ENCODE measurements at places on chromosomes 1 and 21.

GRCh38 chr1:164683235-164683634 is 124.3 kb downstream of the PBX1 start:
- no peak for DNase-seq

DNA sequence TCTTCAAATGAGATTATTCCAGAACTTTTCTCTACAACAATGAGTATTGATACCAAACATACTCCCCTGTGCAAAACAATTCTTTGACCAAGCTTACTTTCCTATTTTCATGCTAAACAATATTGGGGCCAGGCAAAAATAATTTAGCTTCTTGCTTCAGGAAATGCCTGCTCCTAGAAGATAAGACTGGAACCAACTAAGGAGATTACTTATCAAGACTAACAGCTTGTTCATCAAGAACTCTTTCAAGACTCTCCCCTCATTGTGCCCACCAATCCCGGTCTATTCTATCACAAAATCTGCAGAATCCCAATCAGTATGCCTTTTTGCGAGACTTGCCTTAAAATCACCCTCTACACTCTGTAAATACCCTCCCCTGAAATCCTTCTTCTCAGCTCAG is 536.6 kb downstream of the RWDD3 start:
- DNase-seq: no peak

DNA sequence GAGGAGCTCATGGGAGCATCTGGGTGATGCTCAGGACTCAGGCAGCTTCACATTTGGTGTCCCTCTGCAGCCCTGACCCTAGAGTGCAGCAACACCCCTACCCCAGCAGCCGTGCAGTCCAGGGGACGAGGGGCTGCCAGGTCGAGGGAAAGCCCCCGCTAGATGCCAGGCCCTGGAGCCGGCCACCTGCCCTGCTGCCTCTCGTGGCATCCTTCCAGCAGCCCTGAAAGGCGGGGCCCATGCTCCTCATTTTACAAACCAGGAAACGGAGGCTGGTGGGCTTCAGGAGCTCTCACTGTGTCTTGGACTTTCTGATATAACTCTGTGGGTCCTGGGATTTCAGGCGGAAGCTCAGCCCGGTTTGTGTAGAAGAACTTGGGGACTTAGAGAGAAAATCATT is 120.5 kb upstream of the WNT4 start:
- DNase-seq: no peak

DNA sequence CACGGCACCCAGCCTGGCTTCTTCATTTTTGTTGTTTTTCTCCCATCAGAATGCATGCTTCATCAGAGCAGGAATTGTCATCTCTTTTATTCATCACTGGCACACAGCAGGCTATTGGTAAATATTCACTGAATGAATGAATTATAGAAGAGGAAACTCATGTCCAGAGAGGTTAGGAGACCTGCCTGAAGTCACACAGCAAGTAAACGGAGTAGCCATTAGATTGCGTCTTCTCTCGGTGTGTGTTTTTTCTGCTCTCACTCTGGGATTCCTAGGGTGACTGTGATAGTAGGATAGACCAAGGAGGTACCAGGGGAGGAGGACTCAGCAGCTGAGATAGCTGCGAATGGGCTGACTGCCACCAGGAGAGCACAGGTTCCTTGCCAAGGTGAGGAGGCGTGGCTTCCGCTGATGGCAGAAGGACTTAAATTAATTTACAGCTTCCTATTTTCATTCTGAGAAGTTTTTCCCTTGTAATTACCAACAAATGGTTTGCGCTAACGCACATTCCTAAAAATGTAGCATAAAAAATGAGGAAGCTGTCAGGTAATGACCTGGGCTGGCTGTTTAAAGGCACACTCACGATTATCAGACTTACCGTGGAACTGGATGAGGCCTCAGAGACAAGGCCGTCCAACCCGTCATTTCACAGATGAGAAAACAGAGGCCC is 4.5 kb upstream of the NCMAP start:
- DNase-seq: no peak

DNA sequence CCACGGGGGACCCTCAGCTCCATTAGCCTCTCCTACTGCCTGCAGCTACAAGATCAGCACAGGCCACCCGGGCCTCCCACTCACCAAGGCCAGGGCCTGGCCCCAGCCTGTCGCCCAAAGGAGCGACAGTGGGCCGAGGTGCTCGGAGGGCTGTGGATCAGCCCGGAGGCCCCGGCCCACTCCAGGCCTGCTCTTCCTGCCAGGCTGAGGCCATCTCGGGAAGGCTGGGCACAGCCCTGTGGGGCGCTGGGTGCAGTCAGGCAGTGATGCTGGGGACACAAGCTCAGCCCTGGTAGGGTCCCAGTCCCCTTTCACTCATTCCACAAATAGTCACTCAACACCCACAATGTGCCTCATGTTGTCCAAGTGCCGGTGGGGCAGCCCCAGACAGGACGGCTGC is 58.8 kb downstream of the CASZ1 start:
- DNase-seq: no peak

DNA sequence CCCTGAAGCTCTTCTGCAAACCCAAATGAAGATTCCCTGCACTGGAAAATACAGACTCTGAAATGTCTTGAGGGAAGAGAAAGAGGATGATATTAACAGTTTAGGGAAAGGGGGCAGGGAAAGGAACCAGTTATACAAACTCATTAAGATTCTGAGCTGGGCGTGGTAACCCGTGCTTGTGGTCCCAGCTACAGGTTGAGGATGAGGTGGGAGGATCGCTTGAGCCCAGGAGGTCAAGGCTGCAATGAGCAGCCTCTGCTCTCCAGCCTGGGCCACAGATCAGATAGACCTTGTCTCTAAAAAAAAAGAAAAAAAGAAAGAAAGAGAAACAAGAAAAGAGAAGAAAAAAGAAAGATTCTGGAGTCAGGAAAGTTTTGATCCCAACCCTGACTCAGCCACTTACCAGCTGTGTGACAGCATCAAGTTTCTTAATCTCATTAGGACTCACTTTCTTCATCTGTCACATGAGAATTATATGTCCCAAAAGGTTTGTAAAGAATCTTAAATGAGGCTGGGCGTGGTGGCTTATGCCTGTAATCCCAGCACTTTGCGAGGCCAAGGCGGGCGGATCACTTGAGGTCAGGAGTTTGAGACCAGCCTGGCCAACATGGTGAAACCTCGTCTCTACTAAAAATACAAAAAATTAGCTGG is 53.9 kb downstream of the OPTC start:
- no peak for DNase-seq

DNA sequence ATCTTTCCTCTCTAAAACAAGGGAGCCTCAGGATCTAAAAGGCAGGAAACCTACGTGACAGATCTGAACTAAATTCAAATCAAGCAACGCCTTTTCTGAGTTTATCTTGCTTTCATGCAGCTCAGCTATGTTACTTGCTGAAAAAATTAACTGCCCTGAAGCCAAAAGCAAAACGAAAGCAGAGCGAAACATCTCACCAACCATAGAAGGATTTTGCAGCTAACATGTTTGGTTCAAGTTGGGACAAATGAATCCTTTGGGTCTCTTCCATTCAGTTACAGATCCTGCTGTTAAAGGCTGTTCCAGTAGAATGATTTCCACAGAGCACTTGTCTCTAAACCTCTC is 482 bp downstream of the SLC2A5 start:
- no peak for DNase-seq

DNA sequence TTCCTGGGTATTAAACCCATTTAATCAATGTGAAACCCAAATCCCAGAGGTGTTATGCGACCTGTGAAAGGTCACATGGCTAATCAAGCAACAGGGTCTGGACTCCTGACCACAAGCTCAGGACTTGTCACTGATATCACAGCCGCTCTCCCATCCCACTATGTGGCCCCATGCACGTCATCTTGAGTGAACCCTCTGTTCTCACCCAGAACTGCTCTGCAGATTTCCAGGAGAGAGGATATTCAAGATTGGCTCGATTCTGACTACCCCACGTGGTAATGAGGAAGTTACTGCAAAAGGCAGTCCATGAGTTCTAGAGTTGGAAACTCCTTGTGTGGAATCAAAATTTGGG is 173.5 kb upstream of the ETV3 start:
- DNase-seq: no peak

DNA sequence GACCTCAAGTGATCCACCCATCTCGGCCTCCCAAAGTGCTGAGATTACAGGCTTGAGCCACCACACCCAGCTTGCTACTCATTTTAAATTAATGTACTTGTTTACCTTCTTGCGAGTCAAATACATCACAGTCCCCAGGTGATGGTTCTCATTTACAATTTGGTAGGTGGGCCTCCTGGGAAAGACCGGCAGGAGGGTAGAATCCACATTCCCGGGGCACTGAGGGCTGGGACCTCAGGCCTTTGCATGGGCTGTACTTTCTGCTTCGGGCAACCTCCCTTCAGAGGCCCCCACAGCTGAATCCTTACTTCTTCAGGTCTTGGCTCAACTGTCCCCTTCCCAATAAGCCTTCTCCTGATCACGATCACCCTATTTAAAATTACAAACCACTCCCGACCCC is 165.5 kb downstream of the KAZN start:
- no peak for DNase-seq

DNA sequence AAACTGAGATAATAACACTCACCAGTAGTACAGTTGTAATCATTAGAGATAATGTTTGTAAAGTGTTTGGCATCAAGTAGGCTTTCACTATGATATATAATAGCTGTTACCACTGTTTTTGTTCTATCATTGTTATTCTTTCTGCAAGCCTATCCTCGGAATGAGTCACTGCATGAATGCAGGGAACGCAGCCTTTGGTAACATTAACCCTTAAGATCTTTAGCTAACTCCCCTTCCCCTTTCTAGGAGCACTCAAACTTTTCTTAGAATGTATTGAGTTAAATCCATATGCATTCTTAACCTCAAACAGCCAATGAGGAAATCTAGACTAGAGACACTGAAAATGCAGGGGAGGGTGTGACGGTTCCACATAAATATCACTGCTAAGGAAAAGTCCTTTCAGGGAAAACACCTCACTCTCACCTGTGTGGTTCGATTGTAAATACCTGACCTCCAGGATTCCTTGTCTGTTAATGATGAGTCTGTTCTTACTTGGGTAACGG is 467.3 kb downstream of the SETD4 start:
- DNase-seq: no peak

- DNase-seq: no peak
Observed at GRCh38 chr1:46153732-46154131, 21.2 kb upstream of the TSPAN1 start.

DNA sequence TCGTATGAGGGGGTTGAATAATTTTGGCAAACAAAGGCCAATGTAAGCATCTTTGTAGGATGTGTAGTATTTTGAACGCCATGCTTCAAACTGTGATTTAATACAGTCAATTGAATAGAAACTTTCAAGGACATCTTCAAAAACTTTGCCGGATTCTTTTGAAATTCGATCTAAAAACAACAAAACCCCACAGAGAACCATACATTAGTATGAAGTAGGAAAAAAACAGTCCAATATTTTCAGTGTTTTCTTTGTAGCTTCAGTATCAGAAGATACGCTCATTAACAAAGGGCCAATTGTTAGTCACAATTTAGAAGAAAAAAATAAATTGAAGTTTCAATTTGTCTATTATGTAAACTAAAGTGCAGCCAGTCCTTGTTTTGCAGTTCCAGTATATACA is 20.7 kb upstream of the SYNJ1 start:
- no peak for DNase-seq

DNA sequence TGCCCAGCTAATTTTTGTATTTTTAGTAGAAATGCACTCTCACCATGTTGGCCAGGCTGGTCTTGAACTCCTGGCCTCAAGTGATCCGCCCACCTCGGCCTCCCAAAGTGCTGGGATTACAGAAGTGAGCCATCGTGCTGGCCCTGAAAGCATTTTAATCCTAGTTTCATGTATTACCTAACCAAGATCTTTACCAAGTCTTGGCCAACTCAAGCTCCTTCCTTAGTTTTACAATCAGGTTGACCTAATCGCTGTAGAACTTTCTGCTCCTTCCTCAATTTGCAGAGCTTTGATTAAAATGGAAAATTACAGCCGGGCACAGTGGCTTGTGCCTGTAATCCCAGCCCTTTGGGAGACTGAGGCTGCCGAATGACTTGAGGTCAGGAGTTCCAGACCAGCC is 3.2 kb upstream of the TMEM63A start:
- DNase-seq: no peak

DNA sequence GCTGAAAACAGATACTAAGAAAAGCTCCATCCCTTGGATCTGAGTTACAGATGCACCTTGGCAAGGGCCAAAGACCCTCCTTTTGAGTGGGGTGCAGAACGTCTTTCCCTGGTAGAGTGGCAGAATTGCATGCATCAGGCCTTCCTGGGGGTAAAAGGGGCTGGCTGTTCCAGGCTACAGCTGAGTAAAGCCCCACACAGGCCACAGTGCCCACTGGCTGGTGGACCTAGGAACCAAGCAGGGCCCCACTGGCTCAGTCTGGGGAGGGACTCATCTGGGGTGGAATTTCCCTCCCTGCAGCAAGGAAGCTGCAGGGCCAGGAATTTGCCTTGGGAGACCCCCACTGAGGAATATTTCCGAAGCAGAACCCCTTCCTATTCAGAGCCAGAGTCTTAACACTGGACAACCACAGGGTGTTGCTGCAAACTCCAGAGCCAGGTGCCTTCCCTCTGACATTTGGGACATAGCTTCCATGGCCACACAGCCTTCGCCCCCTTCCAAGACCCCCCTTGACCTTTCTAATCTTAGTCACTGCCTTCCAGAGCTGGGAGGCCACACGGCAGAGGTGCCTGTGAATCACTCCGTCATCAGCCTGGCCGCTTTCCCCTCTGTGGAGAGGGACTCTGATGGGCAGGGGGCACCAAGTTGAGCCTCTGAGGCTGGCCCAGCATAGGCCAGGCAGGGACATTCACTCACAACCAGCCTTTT is 52.5 kb downstream of the LACTBL1 start:
- no peak for DNase-seq

DNA sequence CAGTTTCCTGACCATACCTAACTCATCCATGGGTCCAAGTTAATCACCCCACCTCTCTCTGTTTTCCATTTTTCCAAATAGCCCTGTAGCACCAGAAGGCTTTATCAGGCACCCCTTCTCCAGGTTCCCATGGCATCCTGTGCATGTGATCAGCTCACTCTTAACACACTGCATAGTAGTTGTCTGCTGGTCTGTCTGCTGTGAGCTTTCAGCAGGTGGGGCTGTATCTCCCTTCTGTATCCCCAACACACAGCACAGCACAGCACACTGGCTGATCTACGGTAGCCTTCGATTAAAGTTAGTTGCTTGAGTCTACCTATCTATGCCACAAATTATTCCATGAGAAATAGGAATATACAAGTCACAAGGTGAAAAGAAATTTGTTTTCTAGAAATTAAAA is 54.3 kb upstream of the C1orf198 start:
- no peak for DNase-seq

DNA sequence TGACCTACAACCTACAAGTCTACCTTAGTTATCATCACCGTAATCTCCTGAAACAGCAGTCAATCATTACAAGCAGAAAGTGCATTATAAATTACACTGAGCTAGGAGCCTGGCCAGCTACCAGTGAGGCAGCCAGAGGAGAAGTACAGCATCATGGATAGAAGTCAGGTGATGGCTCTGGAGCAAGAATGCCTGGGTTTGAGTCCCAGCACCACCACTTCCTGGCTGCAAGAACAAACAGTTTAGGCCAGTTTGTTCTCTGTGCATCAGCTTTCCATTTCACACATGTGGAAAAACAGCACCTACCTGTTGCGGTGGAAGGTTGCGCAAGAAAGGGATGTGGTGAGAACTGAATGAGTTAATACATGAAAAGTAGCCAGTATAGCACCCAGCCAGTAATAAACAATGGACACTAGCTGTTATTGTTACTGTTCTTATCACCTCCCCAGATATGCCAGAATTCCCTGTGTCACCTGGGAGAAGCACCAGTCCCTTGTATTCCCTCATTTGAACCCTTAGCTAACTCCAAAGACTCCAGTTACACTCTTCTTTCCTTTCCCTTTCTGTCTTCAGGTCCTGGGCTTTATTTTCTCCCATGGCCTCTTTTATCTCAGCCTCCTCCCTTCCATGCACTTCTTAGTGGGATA is 9.0 kb downstream of the CREG1 start:
- DNase-seq: no peak

Measured in GM10248 (cell line).